ENCODE measurements at places on chromosomes 6 and 20.
A peak's percentile ranks its signal among the peaks of the same experiment; 100 is the strongest.

DNA sequence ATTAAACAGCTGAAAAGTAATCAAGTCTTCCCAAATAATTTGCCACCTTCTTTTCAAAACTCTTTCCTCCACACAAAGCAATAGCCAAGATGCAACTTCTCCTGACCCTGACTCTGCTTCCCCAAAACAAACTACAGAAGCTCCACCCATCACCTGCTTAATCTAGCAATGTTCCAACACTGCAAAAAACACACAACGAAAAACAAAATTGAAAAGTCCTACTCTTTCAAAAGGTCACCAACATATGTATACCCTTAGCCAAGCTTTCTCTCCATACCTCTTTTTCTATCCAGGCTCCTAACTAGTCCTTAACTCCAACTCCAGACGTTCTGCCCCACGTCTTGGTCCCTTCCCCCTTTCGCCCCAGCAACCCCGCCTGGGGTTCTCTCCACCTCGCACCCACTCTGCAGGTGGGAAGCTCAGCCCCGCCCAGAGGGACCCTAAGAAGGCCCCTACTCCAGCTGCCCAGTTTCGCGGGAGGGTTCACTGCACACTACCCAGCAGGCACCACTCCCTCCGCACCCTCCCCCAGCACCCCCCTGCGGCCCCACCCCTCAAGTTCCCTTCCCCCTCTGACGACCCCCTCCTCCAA lies 717 bp downstream of the CSNK2A1 start:
- H3K4me3 ChIP-seq = peak overlapping the region; percentile 79
- H3K27me3 ChIP-seq = no peaks in the 10 kb centered on the region

DNA sequence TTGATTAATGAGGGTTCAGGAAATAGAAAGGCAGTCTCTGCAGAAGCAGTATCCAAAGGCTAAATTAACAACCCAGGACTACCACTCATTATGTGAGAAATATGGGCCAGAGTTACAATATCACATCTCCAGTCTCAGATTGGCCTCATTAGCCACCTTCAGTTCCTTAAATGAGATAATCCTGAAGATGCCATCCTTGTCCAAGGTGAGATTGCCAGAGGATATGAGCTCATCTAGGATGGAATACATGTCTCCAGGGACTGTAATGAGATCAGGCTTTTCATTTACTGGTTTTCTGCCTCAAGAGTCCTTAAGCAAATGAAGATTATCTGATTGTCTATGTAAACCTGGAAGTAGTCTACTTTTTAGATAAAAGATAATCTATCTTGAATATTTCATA lies 196.3 kb downstream of the FUT9 start:
- H3K4me3 ChIP-seq = no peak overlapping the region
- no peaks in the 10 kb centered on the region for H3K36me3 ChIP-seq
- H3K27ac ChIP-seq = no peak overlapping the region
- no peak for DNase-seq

DNA sequence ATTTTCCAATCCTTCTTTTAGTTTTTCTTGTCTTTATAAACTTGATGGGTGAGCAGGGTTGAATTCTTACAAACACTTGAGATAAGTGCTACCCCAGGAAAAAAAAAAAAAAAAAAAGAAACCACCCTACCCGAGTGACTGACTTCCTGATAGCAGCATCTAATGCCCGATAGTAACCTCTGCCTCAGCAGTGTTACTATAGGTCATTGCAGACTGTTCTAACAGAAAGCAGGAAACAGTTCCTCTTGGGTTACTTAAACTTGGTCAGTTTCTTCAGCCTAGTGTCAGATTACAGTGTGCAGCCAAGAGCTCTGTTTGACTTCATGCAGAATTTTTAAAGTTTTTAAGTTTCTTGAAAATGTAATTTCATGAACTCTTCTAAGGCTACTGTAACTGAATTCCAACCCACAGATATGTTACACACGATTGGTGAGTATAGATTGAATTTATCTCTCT lies 2.1 kb downstream of the MYLIP start:
- peak overlapping the region; percentile 95 for H3K27ac ChIP-seq
- DNase-seq = no peak
- H3K4me1 ChIP-seq = peaks cover 44% of the 10 kb centered on the region
- peak overlapping the region; percentile 89 for H3K4me3 ChIP-seq

DNA sequence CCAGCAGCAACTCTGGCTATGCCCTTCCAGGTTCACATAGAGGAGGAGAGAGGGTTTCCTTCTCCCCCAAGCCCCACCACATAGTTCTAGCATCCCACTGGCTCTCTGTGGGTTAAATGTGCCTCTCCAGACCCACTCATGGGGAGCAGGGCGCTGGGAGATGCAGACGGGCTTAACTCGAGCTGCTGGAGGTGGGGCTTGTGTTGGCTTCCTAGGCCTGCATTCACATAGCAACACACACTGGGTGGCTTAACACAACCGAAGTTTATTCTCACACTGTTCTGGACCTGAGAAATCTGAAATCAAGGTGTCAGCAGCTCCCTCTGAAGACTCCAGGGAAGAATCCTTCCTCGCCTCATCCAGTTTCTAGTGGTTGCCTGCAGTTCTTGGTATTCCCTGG lies 33.6 kb downstream of the SLC2A10 start:
- no peak for DNase-seq
- H3K36me3 ChIP-seq = no peaks in the 10 kb centered on the region
- peaks cover 7% of the 10 kb centered on the region for H3K27me3 ChIP-seq
- no peaks in the 10 kb centered on the region for H3K4me1 ChIP-seq

- H3K4me1 ChIP-seq = peaks cover 2% of the 10 kb centered on the region
- H3K27ac ChIP-seq = no peak overlapping the region
- no peak overlapping the region for H3K4me3 ChIP-seq
- peaks cover 21% of the 10 kb centered on the region for H3K36me3 ChIP-seq
Observed at GRCh38 chr6:31502586-31502985, 4.6 kb downstream of the MICB start.

DNA sequence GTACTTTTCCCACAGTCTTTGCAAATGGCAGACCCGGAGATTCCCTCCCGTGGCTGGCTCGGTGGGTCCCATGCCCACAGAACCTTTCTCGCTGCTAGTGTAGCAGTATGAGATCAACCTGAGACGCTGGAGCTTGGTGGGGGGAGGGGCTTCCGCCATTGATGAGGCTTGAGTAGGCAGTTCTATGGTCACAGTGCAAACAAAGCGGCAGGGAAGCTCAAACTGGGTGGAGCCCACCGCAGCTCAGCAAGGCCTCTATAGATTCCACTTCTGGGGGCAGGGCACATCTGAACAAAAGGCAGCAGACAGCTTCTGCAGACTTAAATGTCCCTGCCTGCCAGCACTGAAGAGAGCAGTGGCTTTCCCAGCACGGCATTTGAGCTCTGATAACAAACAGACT lies 186.0 kb upstream of the KCNK16 start:
- H3K4me3 ChIP-seq = no peak overlapping the region
- no peaks in the 10 kb centered on the region for H3K36me3 ChIP-seq
- H3K27ac ChIP-seq = no peak overlapping the region

- H3K27me3 ChIP-seq = no peaks in the 10 kb centered on the region
- no peaks in the 10 kb centered on the region for H3K4me1 ChIP-seq
- H3K27ac ChIP-seq = no peak overlapping the region
- no peaks in the 10 kb centered on the region for H3K36me3 ChIP-seq
- no peak overlapping the region for H3K4me3 ChIP-seq
- no peak for DNase-seq
Observed at GRCh38 chr6:109498052-109498451, 15.0 kb upstream of the ZBTB24 start.

DNA sequence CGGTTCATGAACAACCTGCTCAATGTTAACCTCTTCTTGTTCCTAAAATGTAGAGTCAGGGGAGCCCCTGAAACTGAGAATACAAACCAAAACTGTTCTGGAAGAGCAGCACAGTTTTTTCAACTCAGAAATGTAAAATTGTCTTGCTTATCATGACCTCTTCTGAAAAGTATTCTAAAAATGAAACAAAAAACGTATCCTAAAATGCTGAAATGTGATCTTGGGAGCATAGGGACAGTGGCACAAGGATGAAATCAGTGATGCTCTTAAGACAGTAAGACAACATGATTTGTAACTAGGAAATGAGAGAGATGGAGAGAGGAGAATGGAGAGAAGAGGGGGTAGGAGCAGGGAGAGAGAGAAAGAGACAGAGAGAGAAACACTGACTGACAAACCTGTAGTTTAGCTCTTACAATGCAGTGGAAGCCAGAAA lies 27.5 kb downstream of the NCOA7 start:
- no peaks in the 10 kb centered on the region for H3K27me3 ChIP-seq
- no peak for DNase-seq
- peaks cover 66% of the 10 kb centered on the region for H3K4me1 ChIP-seq
- H3K4me3 ChIP-seq = no peak overlapping the region
- no peaks in the 10 kb centered on the region for H3K36me3 ChIP-seq
- H3K27ac ChIP-seq = peak overlapping the region; percentile 44

DNA sequence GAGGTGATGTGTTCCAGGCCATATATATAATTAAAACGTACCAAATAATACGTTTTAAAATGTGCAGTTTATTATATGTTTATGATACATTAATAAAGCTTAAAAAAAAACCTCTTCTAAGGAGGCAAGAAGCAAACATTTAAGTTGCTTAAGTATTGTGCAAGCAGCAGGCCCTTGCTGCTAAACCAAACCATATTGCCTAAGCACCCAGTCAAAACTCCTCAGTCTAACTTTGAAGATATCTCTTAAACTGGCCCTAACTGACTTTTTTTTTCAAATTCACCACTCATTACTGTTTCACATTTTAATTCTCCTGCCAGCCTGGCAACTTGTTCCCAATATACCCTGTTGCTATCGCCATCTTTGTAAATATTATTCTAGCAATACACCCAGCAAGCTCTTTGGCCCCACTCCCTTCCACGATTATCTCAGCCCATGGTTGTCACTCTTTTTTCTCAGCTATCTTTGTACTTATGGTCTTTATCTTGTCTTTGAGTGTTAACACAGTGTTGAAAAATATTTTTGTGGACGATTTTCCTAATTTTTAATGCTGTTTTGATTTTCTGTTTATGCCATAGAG lies 60.9 kb downstream of the C6orf58 start:
- no peak overlapping the region for H3K4me3 ChIP-seq
- no peaks in the 10 kb centered on the region for H3K4me1 ChIP-seq
- no peaks in the 10 kb centered on the region for H3K27me3 ChIP-seq
- DNase-seq = no peak
- H3K27ac ChIP-seq = no peak overlapping the region

GRCh38 chr20:41005361-41005729 lies 23.3 kb upstream of the TOP1 start:
- H3K36me3 ChIP-seq = no peaks in the 10 kb centered on the region
- peak overlapping the region; percentile 94 for H3K27ac ChIP-seq
- H3K27me3 ChIP-seq = no peaks in the 10 kb centered on the region
- peak; percentile 86 for DNase-seq

GRCh38 chr6:87171938-87172633 lies 16.7 kb downstream of the ZNF292 start:
- no peak for DNase-seq
- peaks cover 37% of the 10 kb centered on the region for H3K4me1 ChIP-seq
- H3K36me3 ChIP-seq = no peaks in the 10 kb centered on the region
- H3K27me3 ChIP-seq = no peaks in the 10 kb centered on the region
- no peak overlapping the region for H3K4me3 ChIP-seq
- no peak overlapping the region for H3K27ac ChIP-seq

- H3K4me3 ChIP-seq = no peak overlapping the region
- H3K27me3 ChIP-seq = no peaks in the 10 kb centered on the region
Observed at GRCh38 chr6:91132461-91132860, 545.6 kb upstream of the MAP3K7 start.

GRCh38 chr6:163585932-163586437 lies 171.5 kb downstream of the QKI start:
- H3K36me3 ChIP-seq = no peaks in the 10 kb centered on the region
- H3K4me3 ChIP-seq = no peak overlapping the region
- DNase-seq = peak; percentile 66
- H3K27me3 ChIP-seq = no peaks in the 10 kb centered on the region
- peaks cover 17% of the 10 kb centered on the region for H3K4me1 ChIP-seq

DNA sequence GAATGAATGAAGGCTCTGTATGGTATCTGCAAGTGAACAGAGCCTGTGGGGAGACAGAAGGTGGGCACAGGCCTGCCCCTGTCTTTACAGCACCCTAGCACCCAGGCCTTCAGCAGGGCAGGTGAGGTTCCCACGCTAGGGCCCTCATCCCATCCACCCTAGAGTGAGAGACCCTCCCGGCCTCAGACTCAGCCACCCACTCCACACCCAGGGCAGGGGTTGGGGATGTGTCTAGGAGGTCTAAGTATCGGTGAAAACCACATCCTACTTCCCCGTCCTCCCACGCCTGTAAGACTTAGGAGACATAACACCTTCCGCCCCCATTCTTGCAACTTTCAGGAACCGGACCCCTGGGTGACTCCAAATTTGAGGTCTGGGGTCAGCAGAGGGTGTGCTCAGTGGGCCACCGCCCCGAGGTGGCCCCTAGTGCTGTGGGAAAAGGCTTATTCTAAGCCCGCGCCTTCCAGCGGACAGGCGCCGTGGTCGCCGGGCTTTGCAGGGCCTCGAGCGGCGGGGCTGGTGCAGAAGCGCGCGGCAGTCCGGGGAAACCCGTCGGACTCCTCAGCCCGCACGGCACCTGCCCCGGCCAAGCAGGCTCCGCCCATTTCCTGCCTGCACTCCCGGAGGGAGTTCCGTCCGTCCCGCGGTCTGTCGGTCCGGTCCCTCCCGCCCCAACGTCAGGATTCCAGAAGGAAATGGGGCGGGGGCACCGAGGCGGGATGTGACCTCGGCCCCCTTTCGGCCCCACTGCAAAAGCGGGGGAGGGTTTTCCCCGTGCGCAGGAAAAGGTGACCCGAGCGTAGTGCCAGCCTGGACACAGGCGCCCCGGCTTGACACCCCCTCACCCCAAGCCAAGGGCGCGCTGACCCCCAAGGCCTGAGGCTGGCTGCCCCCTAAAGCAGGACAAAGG lies 868 bp downstream of the SAMD10 start:
- H3K4me1 ChIP-seq = peaks cover 50% of the 10 kb centered on the region
- no peaks in the 10 kb centered on the region for H3K27me3 ChIP-seq
- H3K27ac ChIP-seq = peak overlapping the region; percentile 86
- peak; percentile 90 for DNase-seq
- peak overlapping the region; percentile 91 for H3K4me3 ChIP-seq

GRCh38 chr6:166389119-166389518 lies 6.4 kb upstream of the MPC1 start:
- H3K4me3 ChIP-seq = no peak overlapping the region
- H3K4me1 ChIP-seq = peaks cover 19% of the 10 kb centered on the region
- H3K27me3 ChIP-seq = no peaks in the 10 kb centered on the region

GRCh38 chr20:12644461-12644860 lies 364.3 kb upstream of the SPTLC3 start:
- no peaks in the 10 kb centered on the region for H3K4me1 ChIP-seq
- H3K27ac ChIP-seq = no peak overlapping the region
- no peak for DNase-seq
- H3K27me3 ChIP-seq = no peaks in the 10 kb centered on the region
- no peak overlapping the region for H3K4me3 ChIP-seq

DNA sequence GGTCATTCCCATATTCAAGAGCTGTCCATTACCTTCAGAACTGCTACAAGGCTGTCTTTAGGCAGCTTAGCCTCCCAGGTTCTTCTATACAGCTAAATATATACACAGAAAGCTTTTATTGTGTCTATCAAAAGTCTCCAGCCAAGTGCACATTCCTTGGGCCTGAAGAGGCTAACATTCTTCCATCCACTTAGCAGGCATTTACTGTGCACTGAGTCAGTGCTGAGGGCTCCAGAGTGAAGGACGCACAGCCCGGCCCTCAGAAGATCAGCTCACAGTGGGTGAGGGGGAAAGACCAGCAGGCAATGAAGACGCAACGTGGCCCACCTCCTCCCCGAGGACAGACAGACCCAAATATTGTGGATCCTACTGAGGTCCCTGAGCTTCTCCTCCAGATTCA lies 569.9 kb downstream of the CDH26 start:
- H3K4me1 ChIP-seq = no peaks in the 10 kb centered on the region
- H3K36me3 ChIP-seq = no peaks in the 10 kb centered on the region

Measured in lower lobe of right lung (tissue), 2 donors.